ENCODE measurements at places on chromosomes 5 and 9.

- no peak for DNase-seq
These were observed 17.0 kb upstream of the MOCS2 start for GRCh38 chr5:53126521-53126920.

- no peak for DNase-seq
These were observed 87.7 kb upstream of the LRRTM2 start for GRCh38 chr5:138962614-138963370.

DNA sequence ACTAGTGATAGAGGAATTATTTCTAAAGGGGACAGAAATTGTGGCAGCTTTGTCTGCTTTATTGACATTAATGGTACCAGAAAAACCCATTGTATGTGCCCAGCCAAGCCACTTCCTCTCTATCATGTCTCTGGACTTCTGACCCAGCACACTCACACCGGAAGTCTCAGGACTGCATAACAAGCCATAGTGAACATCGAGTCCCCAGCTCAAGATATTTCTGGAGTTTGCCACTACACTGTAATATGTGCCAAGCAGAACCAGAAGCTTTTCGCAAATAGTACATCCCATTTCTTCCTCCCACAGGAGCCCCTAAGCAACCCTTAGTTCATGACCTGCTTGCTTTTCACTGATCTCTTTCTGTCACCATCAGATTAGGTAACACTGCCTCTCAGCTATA, 187.4 kb upstream of the GHR start:
- no peak for DNase-seq

DNA sequence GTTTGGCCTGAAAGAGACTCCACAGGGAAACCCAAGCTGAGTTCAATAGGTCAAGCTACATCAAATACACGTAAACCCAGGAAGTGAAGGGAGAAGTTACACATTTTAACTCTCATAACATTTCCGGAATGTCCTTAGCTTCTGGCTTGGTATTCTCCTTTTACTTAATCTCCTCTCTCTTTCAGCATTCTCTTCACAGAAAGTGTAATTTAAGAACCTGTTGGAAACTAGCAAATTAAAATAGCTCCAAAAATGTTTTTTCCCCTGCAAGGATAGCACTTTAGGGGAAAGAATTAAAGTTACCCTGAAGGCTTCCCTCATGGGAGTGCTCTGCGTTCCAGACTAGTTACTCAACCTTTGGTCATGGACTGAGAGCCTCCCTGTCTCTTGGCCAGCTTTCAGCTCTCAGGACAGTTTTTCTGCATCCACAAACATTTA, 292.7 kb upstream of the TARS1 start:
- DNase-seq, result no peak

DNA sequence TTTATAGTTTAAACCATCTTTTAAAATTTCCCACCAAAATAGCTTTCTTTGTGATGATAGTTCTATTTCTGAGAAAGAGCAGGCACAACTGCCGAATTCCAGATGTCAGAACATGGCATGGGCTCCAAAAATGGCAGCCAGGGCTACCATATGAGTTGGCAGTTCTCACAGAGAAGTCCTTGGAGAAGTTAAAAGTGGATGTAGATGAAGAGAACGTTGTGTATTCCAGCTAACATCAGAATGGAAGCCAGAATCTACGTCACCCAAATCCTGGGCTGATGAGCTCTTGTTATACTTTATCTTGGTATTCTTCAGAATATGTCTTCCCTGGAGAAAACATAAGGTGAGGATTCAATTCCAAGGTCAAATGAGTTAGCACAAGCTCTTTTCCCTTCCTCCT, 66.9 kb upstream of the BASP1 start:
- no peak for DNase-seq

All from GM12891 (cell line).